Nephron progenitor cell (in vitro differentiated cells): ENCODE measurements at places on chromosomes 5 and 9.

DNA sequence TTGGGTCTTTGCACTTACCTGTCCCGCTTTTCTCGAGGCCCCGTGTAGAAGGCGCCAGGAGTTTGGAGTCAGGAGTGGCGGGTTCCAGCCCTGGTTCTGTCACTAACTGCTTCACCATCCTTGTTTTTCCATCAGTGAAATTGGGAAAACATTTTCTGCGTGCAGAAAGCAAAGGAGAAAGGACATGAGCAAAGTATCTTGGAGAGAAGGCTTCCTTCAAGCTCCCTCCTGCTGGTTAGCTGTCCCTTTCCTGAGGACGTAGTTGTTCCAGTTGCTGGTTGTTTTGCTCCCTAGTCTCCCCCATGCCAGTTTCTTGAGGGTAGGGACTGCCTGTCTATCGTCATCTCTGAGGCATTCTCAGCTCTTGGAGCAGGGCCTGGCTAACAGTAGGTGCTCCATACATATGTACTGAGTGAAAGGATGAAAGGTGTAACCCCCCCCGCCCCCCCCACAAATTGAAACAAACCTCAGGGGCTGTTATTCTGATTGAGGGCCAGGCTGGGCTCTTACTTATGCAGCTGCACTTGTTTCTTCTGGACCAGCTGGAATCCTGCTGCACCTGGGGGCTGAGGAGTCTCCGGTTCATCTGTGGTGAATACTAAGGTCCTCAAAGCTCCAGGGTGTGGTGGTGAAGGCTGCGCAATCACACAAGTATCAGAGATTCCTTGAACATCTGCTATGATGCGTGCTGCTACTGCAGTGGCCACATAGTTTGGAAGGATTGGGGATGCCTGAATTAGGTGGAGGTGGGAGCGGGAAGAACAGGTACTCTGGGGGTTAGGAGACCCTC, 1.0 kb downstream of the SMIM3 start:
- no peak for DNase-seq

DNA sequence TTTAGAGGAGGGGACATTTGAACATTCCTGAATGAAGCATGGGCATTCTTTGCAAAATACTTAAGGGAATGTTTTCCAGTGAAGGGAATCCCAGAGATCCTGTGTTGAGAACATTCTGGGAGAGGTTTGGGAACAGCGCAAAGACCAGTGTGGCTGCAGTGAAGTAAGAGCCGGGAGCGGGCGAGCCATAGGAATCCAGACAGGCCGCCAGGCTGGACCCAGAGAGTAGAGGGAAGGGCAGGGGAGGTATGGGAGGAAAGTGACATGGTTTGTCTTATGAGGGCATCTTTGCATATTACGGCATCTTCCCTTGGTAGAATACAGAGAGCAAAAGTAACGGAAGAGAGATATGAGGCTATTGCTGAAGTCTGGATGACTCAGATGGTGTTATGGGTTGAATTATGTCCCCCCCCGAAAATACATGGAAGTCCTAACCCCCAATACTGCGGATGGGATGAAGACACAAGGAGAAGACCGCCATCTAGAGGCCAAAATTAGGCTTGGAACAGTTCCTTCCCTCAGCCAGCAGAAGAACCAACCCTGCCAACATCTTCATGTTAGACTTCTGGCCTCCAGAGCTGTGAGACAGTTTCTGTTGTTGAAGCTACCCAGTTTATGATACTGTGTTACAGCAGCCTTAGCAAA, 268.2 kb downstream of the MAST4 start:
- DNase-seq: no peak

DNA sequence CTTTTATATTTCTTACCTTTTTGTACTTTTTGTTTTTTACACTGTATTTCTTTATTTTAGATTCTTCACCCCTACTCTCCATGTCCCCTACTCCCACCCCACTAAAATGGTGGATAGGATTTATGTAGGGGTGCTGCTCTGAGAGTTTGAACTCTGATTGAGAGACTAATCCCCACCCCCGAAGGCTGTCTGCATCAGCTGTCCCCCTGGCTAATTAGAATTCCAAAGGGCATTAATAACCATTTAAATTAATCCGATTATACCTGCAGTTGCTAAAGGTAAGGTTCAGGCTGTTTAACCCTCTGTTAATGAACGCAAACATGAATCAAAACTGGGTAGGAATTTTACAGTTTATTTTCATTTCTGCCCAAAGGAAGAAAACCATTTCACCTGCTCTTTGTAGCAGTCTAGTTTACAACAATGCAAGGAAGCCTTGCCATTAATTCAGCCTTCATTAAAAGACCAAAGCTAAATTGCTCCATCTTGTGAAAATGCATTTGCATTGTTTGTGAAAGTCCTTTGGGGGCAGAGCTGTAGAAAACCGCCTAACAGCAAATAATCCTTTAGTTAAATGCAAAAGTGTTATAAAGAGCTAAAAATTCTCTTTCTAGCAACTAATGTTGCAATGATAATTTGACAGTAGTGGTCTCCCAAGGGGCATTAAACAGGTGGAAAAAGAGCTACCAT, 71.2 kb downstream of the ZCCHC7 start:
- no peak for DNase-seq

DNA sequence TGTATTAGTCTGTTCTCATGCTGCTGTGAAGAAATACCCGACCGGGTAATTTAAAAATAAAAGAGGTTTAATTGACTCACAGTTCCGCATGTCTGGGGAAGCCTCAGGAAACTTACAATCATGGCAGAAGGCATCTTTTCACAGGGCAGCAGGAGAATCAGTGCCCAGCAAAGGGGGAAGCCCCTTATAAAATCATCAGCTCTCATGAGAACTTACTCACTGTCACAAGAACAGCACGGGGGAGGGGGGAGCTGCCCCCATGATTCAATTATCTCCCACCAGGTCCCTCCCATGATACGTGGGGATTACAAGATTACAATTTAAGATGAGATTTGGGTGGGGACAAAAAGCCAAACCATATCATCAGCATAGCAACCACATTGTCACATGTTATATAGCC, 102.5 kb downstream of the GPBP1 start:
- no peak for DNase-seq

DNA sequence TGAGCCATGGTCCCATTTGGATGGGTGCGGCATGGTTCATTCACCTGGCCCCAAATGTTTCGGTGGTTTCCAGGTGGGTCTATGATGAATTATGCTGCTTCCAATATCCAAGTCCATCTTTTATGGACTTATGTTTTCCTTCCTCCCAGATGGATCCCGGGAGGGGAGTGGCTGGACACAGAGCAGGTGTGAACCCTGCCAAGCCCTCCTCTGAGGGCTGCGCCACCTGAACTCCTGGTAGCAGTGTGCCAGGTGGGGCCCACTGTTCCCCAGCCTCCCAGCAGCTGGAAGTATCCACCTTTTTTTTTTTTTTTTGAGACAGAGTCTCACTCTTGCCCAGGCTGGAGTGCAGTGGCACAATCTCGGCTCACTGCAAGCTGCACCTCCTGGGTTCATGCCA, 42.9 kb downstream of the WNK2 start:
- no peak for DNase-seq

GRCh38 chr9:136960212-136960937, 8.3 kb downstream of the LCN12 start:
- no peak for DNase-seq

DNA sequence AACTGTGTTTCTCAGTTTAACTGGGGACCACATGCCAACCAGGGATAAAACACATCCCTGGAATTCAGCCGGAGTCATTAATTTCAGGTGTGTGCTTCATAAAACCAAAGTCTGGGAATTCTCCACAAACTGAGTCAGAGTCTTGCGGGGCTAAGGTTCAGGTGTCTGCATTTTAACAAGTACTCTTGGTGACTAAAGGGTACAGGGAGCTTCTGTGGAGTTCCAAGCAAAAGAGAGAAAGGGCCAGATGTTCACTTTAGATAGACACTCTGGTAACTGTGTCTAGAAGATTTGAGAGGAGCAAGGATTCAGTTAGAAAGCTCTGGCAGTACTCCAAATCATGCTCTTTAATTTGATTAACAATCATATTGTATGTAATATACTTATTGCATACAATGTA, 4.0 kb downstream of the NADK2 start:
- DNase-seq: no peak

GRCh38 chr9:101098392-101098791, 69.9 kb downstream of the PLPPR1 start:
- DNase-seq: no peak

DNA sequence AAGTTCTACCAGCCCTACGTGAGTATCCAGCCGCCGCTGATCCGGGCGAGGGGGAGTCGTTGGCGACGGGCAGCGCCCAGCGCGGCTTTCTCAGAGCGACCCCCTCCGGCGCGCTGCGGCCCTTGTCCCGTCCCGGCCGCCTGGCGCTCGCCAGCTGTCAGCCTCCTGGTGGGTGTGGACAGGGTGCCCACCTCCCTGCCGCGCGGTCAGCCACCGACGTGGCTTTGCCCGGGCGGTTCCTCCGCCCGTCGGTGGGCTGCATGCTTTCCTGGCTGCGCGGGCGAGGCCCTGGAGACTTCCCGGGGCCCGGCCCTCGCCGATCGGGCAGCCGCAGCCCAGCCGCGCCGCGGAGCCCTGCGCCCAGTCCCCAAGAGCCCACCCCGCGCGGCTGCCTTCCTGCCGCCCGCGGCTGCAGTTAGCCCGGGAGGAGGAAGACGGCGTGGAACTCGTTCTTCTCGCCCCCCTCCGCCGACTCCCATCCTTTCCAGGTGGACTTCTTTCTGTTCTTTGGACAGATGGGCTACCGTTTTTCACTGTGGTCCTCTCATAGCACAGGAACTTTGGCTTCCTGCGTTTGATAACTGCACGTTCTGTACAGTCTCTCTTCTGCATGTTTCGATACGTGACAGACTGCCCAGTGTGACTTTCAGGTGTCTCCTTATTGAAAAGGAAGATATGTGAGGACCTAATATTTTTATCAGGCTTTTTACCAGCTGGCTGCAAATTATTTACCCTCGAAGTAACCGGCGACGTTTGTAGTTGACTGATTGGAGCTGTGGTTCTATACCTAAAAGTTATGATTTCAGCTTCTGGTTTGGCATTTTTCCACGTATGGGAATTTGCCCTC, 577 bp downstream of the AP3S1 start:
- peak; percentile 78 for DNase-seq
